ENCODE measurements at places on chromosomes 3 and 15.
A peak's percentile ranks its signal among the peaks of the same experiment; 100 is the strongest.

DNA sequence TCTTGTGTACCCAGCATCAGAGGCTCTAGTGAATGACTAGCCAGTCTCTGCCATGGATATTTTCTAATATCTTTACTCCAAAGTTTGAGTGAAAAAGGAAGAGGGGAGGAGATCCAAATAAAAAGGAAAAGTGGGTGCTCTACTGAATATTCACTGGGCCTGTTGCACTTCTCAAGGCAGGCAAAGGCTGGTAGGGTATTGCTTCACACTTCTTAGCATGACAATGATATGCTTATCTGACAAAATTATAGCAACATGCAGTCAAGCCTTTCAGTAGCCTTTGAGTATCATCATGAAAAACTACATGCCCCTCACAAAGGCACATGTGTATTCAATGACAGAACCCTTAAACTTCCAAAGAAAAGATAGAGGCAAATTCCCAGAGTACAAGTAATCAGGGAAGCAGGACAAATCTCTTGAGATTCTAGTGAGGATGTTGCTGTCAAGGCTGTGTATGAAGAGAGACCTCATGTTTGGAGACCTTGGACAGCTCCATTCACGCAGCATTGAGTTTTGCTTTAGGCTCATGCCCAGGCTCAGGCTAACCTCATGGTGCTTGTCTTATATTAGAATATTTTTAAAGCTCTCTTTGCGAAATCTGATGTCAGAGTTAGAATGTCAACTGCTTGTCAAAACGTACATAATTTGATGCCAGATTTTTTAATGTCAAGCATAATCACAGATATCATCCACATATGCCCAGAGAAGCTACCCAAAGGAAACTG, 506.9 kb downstream of the OCA2 start:
- no peak for DNase-seq

- DNase-seq = no peak
Measured at GRCh38 chr3:40968666-40969065, 230.6 kb upstream of the CTNNB1 start.

GRCh38 chr3:4722103-4722502, 229.0 kb downstream of the ITPR1 start:
- DNase-seq = no peak

- no peak for DNase-seq
Measured at GRCh38 chr3:98583766-98584165, 9.6 kb downstream of the CPOX start.

DNA sequence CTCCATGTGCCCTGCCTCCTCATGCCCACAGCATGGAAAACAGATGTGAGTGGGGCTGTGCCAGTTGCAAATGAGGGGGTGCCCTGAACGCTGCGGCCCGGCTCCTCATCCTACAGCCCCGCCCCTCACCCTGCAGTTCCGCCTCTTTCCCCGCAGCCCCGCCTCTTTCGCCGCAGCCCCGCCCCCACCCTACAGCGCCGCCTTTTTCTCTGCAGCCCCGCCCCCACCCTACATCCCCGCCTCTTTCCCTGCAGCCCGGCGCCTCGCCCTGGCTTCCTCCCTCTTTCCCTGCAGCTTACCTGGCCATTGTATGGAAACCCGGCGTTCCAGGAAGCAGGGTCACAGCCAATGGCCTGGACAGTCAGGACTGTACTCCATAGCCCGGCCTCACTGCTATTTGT, 284.9 kb downstream of the TLE3 start:
- no peak for DNase-seq

DNA sequence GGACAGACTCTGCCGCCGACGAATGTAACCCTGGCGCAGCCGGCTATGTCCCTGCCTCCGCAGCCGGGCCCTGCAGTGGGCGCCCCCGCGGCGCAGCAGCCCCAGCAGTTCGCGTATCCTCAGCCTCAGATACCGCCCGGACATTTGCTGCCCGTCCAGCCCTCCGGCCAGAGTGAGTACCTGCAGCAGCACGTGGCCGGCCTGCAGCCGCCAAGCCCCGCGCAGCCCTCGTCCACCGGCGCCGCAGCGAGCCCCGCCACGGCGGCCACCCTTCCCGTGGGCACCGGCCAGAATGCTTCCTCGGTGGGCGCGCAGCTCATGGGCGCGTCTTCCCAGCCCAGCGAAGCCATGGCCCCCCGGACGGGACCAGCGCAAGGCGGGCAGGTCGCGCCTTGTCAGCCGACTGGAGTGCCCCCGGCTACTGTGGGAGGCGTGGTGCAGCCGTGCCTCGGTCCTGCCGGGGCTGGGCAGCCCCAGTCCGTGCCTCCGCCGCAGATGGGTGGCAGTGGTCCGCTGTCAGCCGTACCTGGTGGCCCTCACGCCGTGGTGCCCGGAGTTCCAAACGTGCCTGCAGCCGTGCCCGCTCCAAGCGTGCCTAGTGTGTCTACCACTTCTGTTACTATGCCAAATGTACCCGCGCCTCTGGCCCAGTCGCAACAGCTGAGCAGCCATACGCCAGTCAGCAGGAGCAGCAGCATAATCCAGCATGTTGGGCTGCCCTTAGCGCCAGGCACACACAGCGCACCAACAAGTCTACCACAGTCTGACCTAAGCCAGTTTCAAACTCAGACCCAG, 2.4 kb downstream of the TSC22D2 start:
- DNase-seq = peak; percentile 35

- no peak for DNase-seq
Measured at GRCh38 chr15:69344238-69344637, 45.5 kb downstream of the PAQR5 start.

DNA sequence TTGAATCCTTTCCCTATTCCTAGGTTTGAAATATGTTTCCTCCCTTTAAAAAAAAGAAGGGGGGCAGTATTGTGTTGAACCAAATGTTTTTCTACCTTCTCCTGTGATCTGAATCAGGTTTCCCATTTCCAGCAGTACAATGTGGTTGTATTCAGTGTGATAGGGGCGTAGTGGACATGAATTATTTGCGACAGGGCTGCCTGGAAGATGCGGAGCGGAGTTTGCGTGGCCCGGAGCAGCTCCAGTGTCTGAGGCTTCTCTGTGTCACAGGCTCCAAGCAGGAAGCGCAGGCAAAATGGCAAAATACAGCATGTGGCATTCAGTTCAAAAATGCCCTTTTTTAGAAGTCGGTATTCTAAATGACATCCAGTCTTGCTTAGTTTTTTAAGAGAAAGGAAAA, 154.4 kb downstream of the PGPEP1L start:
- peak; percentile 73 for DNase-seq

DNA sequence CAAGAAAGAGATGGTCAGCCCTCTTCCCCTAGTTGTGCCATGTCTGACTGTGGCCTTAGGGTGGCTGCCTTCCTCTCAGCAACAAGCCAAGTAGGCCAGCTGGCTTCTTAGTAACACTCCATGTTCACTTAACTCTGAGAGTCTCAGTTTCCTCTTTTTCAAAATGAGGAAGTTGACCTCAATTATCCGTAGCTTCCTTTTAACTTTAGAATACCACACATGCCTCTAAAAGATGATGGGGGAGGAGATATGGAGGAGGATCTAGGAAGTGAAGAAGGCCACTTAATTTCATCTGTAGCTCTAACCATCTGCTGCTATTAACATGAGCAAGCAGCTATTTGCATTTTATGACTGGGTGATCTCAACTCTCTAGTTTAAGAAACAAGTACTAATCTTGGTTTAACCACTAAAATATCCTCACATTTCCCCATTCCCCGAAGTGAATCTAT, 32.9 kb downstream of the CD200R1L start:
- no peak for DNase-seq

- no peak for DNase-seq
Measured at GRCh38 chr3:188264226-188265207, 110.6 kb downstream of the LPP start.

DNA sequence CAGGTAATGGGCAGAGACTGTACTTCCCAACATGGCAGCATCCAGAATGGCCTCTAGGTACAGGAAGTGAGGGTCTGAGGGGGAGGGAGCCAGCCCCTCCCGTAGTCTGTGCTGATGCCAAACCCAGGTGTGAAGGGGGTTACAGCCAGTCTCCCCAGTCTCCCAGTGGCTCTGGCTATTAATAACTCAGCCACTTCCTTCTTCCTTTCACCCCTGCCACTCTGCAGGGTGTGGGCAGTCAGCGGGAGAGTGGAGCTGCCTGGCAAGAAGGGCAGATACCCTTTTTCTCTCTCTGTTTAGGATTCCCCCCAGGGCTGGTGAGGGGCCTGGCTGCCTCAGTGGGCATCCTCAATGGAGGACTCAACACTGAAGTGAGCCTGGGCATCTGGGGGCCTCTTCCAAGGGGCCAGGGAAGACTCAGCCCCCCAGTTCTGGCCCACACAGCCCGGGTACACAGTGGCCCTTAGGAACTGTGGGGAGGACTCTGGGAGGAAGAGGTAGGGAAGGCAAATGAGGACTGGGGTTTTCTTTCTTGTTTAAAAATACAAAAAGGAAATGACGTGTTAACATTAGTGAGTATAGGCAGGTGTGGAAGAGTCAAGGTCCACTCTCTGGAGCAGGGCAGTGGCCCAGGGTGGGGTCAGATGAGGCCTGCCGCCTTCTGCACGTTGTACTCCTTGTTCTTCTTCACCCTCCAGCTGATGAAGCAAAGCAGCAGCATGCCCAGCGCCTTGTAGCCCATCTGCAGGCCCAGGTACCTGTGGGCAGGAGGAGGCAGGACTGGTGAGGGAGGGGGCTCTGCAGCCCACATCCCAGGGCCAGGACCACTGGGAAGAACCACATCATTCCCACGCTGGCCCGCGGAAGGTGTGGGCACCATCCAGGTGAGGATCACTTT, 38.6 kb upstream of the RAB6B start:
- DNase-seq = no peak

DNA sequence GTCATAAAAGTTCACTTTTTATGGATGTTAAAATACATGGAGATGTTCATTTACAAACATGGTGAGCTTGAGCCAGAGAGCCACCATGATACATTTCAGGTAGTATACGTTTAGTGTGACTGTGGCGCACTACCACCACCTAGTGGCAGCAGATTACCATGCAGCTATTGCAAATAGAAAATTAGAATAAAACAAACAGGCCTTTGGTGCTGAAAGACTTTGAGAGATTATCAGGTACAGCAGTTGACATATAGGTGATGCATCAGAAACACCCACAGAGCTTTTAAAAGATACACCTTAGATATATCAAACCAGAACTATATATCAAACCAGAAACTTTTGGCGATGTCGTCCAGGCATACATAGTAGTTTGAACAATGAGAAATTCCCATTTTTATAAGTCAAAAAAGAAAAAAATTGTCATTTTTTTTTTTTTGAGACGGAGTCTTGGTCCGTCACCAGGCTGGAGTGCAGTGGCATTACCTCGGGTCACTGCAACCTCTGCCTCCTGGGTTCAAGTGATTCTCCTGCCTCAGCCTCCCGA, 42.0 kb upstream of the ICE2 start:
- DNase-seq = peak; percentile 79

- DNase-seq = no peak
Measured at GRCh38 chr3:155202626-155203025, 90.9 kb downstream of the STRIT1 start.

DNA sequence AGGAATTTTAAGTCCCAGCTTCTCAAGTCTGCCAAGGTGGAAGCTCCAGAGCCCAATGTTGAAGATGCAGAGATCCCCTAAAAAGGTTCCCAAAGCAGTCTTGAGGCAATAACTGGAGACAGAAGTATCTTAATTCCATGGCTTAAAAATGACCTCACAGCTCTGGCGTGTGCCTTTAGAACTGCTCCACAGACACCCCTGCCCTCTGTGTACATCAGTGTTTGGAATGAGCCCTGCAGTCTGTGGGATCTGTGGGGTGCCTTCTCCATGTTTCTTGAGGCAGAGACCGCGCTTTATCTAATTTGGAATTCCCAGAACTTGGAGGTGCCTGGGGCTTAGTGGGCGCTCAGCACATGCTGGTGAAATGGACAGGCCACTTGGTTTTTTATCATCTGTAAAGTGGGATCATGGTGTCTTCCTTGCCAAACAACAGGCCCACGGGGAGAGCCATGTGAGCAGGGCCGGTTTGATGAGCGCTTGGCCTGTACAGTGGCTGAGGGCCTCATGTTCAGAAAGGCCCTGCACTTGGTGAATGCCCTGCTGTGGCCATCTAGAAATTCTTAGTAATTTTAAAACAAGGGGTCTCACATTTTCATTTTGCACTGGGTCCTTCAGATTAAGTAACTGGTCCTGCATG, 7.1 kb downstream of the ITGA11 start:
- DNase-seq = no peak

DNA sequence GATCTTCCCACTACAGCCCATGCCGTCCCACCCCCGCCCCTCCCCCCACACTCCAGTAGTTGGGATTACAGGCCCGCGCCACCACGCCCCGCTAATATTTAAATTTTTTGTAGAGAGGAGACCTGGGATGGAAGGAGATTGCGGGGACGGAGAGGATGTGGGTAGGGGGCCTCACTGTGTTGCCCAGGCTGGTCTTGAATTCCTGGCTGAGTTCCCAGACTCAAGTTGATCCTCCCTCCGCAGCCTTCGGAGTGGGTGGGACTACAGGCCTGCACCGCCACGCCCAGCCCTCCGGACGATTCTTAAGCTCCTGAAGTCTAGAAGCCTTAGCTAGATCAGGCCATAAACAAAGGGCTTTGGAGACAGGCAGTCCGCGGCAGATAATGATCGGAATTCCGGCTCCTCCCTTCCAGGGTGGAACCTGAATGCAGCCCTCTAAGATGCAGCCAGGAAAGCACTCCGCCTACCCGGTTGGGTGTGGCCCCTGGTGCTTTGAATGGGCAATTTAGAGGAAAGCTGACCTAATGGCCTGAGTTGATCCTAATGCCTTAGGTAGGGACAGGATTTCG, at the start of gene DPPA2:
TSS of gene DPPA2 (minus strand) at position 356 of the 569 bp plus-strand sequence. CDS start 1,975 bp downstream, outside the sequence.
- DNase-seq = no peak

GRCh38 chr3:42014921-42015533, 53.1 kb upstream of the ULK4 start:
- DNase-seq = no peak

GRCh38 chr3:179880868-179881267, 155.9 kb downstream of the PEX5L start:
- DNase-seq = no peak

GRCh38 chr3:197308591-197308990, 10.2 kb upstream of the DLG1 start:
- DNase-seq = no peak

DNA sequence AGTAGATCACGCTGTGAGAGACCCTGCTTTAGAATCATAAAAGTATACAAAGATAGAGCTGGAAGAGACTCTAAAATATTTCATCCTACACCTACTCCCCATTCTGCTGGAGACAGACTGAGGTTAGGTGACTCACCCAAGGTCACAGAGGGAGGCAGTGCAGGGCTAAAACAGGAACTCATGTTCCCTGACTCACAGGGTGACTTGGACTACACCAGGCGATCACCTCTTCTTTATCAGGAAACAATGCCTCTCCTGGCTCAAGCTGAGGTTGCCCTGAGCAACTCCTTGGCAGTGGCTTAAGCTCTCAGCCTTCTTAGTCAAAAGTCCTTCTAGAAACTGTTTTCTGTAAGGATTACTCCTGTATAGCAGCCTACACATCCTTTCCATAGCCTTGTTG, 26.4 kb upstream of the TNFAIP8L3 start:
- peak; percentile 15 for DNase-seq

GRCh38 chr3:66572938-66573710, 72.3 kb upstream of the LRIG1 start:
- DNase-seq = peak; percentile 3

All from stimulated activated CD4-positive, alpha-beta T cell treated with anti-CD3 and anti-CD28 coated beads, Interleukin-1b, Interleukin-23, amount 100 ng/mL, for 48 hours (primary cell).